ENCODE measurements at places on chromosomes 2 and 18.

GRCh38 chr18:75377258-75377657, 50.2 kb downstream of the SMIM21 start:
- no peaks in the 10 kb centered on the region for H3K27me3 ChIP-seq
- no peak for DNase-seq
- no peak overlapping the region for H3K27ac ChIP-seq
- no peaks in the 10 kb centered on the region for H3K4me1 ChIP-seq
- H3K36me3 ChIP-seq: no peaks in the 10 kb centered on the region
- no peak overlapping the region for H3K4me3 ChIP-seq

- H3K27ac ChIP-seq: peak overlapping the region; percentile 100
- peak overlapping the region; percentile 86 for H3K4me3 ChIP-seq
- DNase-seq: peak; percentile 65
- H3K27me3 ChIP-seq: no peaks in the 10 kb centered on the region
Measured at GRCh38 chr18:2657788-2658458, 2.4 kb downstream of the SMCHD1 start.

DNA sequence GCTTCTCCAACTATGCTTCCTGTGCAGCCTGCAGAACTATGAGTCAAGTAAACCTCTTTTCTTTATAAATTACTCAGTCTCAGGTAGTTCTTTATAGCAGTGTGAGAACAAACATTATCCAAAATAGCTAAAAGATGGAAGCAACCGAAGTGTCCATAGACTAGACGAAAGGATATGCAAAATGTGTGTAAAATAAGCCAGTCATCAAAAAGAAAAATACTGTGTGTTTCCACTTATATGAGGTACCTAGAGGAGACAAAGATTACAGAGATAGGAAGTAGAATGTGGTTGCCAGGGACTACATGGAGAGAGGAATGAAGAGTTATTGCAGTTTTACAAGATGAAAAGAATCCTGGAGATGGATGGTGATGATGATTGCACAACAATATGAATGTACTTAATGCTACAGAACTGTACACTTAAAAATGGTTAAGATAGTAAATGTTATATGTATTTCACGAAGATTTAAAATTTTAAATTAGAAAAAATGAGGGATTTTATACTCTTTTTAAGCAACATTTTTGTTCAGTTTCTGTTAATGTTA, 99.3 kb upstream of the FN1 start:
- H3K4me1 ChIP-seq: no peaks in the 10 kb centered on the region
- no peak overlapping the region for H3K4me3 ChIP-seq
- no peaks in the 10 kb centered on the region for H3K27me3 ChIP-seq
- H3K36me3 ChIP-seq: no peaks in the 10 kb centered on the region

- H3K4me1 ChIP-seq: no peaks in the 10 kb centered on the region
- H3K36me3 ChIP-seq: no peaks in the 10 kb centered on the region
- no peak overlapping the region for H3K27ac ChIP-seq
- H3K4me3 ChIP-seq: no peak overlapping the region
- H3K27me3 ChIP-seq: no peaks in the 10 kb centered on the region
Measured at GRCh38 chr2:14722904-14723570, 90.5 kb downstream of the LRATD1 start.

DNA sequence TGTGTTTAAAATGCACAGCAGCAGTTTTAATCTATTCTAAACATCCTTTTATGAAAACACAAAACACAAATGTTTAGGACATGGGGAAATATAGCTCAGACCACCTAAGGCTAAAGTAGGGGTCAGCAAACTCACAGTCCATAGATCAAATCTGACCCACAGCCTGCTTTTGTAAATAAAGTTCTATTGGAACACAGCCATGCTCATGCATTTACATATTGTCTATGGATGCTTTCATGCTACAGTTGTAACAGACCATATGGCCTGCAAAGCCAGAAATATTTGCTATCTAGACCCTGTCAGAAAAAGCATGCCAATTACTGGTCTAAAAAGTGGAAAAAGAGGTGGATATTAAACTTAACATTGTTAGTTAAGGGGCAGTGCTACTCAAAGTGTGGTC, 1105.4 kb upstream of the KLHL29 start:
- H3K4me3 ChIP-seq: no peak overlapping the region
- DNase-seq: no peak
- no peaks in the 10 kb centered on the region for H3K4me1 ChIP-seq
- no peak overlapping the region for H3K27ac ChIP-seq
- no peaks in the 10 kb centered on the region for H3K27me3 ChIP-seq

- H3K4me3 ChIP-seq: no peak overlapping the region
- peaks cover 19% of the 10 kb centered on the region for H3K4me1 ChIP-seq
- H3K27ac ChIP-seq: no peak overlapping the region
- no peaks in the 10 kb centered on the region for H3K27me3 ChIP-seq
Measured at GRCh38 chr2:227473806-227474205, 1.9 kb downstream of the AGFG1 start.

DNA sequence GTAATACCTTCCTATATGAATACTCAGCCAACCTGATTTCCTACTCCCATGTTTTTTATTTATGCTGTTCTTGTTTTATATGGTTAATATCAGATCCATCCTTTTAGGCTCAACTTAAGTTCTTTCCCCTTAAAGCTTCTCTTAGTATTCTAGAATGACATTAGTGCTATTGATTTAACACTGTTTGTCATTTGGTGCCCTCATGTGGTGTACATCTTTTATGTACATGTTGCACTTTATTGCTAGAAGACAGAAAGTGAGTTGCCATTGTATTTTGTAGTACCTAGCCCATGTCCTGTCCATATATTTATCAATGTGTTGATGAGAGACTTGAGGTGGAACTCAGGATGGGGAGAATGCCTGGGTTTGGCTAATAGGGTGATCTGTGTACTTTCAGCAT, 2.5 kb downstream of the HTRA2 start:
- H3K27me3 ChIP-seq: no peaks in the 10 kb centered on the region
- H3K36me3 ChIP-seq: no peaks in the 10 kb centered on the region
- peak; percentile 65 for DNase-seq

DNA sequence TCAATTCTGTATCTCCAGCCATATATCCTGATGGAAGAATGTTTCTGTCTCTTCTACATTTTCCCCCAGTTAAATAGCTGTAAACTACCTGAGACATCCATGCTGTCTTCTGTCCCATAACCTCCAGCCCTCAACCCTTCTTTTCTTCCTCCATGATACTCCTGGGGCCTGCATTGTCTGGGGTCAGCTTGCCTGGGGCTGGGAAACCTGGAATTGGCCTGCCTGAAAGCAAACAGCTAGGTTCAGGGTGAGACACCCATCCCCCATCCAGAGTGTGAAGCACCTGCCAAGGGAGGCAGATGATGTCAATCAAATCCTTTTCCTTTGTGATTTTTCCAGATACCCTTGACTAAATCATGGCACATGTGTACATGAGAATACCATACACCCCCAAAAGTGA, 313.7 kb upstream of the MGAT5 start:
- no peaks in the 10 kb centered on the region for H3K27me3 ChIP-seq
- no peaks in the 10 kb centered on the region for H3K36me3 ChIP-seq
- peaks cover 4% of the 10 kb centered on the region for H3K4me1 ChIP-seq
- DNase-seq: no peak
- H3K4me3 ChIP-seq: no peak overlapping the region

DNA sequence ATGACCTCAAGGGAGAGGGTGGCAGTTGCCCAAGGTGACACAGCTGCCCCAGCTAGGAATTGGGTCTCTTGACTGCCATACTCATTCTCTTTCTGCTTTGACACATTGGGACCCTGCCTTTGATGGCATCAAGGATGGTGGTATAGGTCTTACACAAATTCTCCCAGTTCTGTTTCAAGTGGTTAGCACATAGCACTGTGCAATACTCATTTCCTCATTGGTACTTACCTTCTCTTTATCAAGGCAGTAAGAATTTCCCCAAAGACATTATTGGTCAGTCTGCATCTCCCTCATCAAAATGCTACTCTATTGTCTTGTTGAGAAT, 35.9 kb upstream of the CCDC93 start:
- H3K27ac ChIP-seq: no peak overlapping the region
- no peaks in the 10 kb centered on the region for H3K36me3 ChIP-seq
- no peaks in the 10 kb centered on the region for H3K27me3 ChIP-seq
- H3K4me3 ChIP-seq: no peak overlapping the region
- peak; percentile 9 for DNase-seq

DNA sequence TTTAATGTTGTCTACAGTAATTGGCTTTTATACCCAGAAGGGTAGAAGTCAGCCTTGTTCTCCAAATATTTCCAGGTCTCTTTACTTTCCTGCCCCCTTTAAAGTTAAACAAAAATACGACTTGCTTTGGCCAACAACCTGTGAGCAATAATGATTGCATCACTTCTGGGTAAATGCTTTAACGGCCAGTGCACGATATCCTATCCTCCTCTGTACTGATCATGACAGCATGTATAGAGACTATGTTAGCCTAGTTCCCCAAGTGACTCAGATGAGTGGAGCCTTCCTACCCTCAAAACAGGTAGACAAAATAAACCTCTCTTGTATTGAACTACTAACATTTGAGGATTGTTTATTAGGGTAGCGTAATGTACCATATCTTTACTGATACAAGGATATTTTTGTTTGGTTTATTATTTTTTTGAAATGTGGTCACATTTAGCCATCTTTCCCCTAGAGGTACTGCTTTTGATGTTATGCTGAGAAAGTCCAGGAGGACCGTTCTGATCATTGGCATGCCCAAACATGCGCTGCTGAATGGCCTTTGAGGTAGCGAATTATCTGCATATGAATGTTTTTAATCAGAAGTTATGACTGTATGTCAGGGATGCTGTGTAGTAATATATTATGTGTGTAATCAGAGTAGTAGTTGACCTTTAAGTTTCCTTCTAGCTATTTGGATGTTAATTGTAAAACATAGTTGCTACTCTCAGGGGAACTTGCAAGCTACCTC, 262.6 kb upstream of the DCC start:
- H3K27ac ChIP-seq: no peak overlapping the region
- DNase-seq: no peak
- no peak overlapping the region for H3K4me3 ChIP-seq
- H3K4me1 ChIP-seq: no peaks in the 10 kb centered on the region

DNA sequence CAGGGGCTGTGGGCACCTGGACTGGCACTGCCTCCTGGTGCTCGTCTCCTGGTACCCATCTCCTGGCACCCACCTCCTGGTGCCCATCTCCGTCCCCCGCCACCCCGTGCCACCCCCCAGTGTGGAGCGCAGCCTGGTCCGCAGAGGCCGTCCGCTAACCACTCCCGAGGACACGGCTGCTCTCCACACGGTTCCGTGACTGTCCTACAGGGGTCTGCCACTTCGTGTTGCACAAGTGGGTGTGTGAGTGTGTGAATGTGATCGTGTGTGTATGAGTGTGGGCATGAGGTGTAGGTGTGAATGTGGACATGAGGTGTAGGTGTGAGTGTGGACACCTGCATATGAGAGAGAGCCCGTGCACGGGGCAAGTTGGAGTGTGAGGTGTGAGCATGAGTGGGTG, 119.4 kb upstream of the HS6ST1 start:
- no peak overlapping the region for H3K4me3 ChIP-seq
- H3K36me3 ChIP-seq: no peaks in the 10 kb centered on the region
- H3K27ac ChIP-seq: no peak overlapping the region
- H3K27me3 ChIP-seq: no peaks in the 10 kb centered on the region
- no peaks in the 10 kb centered on the region for H3K4me1 ChIP-seq
- DNase-seq: no peak

- H3K4me3 ChIP-seq: no peak overlapping the region
- H3K4me1 ChIP-seq: peaks cover 12% of the 10 kb centered on the region
- no peaks in the 10 kb centered on the region for H3K36me3 ChIP-seq
- no peaks in the 10 kb centered on the region for H3K27me3 ChIP-seq
Measured at GRCh38 chr2:238345297-238345968, 25.1 kb downstream of the TRAF3IP1 start.

DNA sequence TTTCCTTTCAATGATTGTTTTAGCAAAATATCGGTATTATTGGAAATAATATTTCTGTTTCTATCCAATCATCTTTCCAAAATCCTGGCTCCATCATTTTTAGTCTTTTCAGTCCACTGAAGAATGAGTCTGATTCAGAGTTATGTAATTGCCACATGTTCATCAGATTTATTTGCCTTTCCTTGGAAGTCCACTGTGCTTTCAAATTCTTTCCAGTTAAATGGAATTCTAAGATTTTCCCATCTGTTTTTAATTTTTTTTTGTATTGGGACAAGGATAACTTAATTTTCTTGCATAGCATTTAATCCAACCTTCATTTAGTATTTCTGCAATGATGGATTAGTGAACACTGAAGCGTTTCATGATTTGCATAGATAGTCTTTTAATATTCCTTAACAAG, 521.5 kb upstream of the NRXN1 start:
- H3K27me3 ChIP-seq: no peaks in the 10 kb centered on the region
- H3K27ac ChIP-seq: no peak overlapping the region
- no peaks in the 10 kb centered on the region for H3K4me1 ChIP-seq
- DNase-seq: no peak

GRCh38 chr2:176138923-176139660, 9.6 kb downstream of the HOXD8 start:
- no peaks in the 10 kb centered on the region for H3K36me3 ChIP-seq
- H3K4me1 ChIP-seq: peaks cover 19% of the 10 kb centered on the region
- H3K27ac ChIP-seq: no peak overlapping the region
- DNase-seq: peak; percentile 41
- peaks cover 91% of the 10 kb centered on the region for H3K27me3 ChIP-seq
- H3K4me3 ChIP-seq: no peak overlapping the region

DNA sequence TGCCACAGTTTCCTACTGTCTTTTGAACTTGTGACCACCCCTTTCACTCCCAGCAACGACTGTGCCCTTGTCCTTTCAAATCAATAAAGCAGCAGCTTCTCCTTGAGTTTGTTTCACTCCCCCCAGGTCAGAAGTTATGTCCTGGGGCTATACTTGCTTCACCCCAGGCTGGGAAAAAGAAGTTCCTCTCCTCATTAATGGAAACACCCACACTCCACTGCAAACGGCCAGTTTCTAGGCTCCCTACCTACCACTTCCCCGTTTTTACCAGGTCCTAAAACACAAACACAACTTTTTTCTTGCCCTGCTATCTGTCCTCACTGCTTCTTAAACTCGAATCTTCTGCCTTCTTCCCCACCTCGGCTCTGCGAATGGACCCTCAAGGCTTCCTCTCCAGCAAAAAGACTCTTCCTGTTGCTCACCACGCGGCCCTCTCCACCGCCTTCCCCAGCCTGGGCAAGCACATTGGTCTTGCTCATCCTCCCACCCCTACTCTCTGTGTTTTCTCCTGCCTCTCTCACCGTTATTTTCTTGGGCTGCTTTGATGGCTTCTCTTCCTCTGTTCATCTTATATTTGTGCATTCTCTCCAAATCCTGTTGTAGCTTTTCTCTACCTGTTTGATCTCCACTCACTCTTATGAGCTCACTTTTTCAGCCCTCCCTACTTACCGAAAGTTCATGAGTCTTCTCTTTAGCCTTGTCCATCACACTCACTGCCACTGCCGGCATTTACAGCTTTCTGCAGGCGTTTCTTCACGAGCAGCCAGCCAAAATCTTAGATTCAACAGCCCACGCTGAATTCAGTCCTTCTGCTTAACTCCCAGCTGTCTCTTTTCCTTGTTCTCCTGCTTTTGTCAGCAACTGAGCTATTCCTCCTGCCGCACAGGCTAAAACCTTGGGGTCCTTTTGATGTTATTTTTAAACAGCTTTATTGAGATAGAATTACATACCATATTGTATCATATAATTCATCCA, 7.0 kb upstream of the SP5 start:
- no peaks in the 10 kb centered on the region for H3K36me3 ChIP-seq
- H3K27ac ChIP-seq: no peak overlapping the region
- H3K27me3 ChIP-seq: peaks cover 21% of the 10 kb centered on the region
- H3K4me3 ChIP-seq: no peak overlapping the region
